ENCODE measurements at places on chromosomes 12 and 14.
A peak's percentile ranks its signal among the peaks of the same experiment; 100 is the strongest.

GRCh38 chr12:53735556-53735955 lies 8.3 kb upstream of the CALCOCO1 start:
- DNase-seq, result no peak

GRCh38 chr14:63318835-63319234 lies at the start of gene GPHB5:
Gene GPHB5, minus strand, starts transcription at chr14:63318935. Its CDS starts 1,086 bp downstream, at chr14:63317849.
- DNase-seq, result no peak

- DNase-seq, result no peak
Measured at GRCh38 chr12:14256555-14257169, 108.8 kb upstream of the ATF7IP start.

DNA sequence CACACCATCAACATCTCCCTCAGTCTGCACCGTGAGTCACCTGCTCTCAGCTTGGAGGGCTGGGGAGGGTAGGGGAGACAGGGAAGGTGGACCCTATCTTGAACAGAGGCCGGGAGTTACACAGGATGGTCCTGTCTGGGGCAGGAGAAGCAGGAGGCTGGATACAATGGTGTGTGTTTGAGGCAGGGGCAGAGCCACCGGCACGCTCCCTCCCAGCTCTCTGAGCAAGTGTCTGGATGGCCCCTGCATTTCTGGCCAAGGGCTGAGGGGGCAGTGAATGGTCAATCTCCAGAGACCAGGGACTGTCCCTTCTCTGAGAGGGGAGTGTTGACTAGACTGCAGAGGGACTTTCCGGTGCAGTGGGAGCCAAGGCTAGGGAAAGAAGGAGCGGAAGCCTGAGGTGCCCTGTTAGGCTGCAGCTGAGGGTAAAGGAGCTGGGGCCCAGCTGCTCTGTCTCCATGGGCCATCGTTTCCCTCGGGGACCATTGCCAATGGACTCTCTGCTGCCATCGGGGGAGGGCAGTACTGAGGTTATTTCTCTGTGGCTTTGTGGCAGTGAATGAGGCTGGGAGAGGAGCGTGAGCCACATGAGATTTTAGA lies 1.9 kb downstream of the LRP1-AS start:
- no peak for DNase-seq

GRCh38 chr14:45891417-45892080 lies 638.5 kb upstream of the MIS18BP1 start:
- DNase-seq, result no peak

- DNase-seq, result no peak
Measured at GRCh38 chr14:90743826-90744225, 72.4 kb downstream of the TTC7B start.

GRCh38 chr12:106108185-106108835 lies 30.4 kb downstream of the NUAK1 start:
- no peak for DNase-seq

- DNase-seq, result no peak
Measured at GRCh38 chr12:16228067-16228466, 49.4 kb downstream of the SLC15A5 start.

DNA sequence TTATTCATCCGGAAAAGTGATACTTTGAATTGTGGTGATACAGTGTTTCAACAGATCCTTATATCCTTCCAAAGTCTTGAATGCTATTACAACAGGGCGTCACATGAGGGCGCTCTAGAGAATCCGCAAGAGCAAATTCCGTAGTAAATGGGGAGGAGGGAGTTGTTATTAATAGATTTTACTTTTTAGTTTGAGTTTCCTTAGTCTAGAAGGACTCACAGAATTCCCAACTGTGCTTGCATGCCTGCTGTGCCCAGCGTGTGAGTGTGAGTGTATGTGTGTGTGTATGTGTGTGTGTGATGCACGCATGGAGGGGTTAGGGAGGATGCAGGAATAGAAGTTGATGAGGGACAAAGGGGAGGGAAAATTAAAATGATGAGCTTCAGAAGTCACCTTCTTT lies 375.3 kb downstream of the C12orf75 start:
- peak; percentile 7 for DNase-seq

GRCh38 chr14:53493860-53494259 lies 340.7 kb upstream of the DDHD1 start:
- DNase-seq, result no peak

DNA sequence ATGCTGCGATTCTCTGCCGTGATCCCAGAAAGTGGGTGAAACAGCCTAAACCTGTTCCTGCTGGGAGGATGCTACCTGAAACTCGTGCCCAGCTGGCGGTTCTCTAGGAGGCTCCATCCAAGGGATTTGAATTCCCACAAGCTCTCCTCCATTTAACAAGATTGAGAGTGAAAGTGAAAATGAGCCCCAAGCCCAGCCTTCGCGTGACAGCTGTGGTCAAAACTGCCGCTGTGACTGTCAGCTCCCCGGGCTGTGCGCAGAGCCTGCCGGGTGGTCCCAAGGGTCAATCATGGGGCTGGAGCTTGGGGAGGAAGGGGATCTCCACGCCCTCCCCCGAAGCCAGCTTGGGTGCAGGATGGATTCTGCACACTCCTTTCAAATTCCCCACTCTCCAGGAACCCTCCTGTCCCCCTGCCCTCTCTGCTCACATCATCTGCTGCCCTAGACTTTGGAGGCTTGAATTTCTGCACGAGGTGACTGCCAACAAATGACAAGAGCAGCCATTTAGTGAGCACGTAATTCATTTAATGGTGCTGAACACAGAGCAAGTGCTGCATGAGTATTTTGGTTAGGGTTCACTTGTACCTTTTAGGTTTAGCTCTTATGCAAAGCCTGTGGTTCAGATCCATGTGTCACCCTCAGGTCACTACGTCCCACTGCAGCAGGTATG lies 5.3 kb downstream of the ASB2 start:
- DNase-seq, result no peak

DNA sequence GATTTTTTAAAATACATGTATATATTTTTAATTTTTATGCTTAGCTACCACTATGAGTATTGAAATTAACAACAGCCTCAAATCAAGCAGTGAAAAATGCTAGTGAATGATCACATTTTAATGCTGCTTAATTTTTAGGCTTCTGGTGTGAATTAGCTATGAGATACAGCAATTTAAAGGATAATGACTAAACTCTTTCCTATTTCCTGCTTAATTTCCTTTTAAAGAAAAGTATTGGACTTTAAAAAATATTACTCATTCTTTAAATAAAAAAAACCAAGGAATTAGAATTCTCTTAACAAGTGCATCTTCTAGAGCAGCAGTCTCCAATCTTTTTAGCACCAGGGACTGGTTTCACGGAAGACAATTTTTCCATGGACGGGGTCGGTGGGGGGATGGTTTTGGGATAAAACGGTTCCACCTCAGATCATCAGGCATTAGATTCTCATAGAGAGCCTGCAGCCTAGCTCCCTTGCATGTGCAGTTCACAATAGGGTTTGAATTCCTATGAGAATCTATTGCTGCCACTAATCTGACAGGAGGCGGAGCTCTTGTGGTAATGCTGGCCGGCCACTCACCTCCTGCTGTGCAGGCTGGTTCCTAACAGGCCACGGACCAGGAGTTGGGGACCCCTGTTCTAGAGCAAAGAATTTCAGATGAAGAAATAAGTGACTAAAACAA lies 18.6 kb upstream of the NTN4 start:
- DNase-seq, result no peak

DNA sequence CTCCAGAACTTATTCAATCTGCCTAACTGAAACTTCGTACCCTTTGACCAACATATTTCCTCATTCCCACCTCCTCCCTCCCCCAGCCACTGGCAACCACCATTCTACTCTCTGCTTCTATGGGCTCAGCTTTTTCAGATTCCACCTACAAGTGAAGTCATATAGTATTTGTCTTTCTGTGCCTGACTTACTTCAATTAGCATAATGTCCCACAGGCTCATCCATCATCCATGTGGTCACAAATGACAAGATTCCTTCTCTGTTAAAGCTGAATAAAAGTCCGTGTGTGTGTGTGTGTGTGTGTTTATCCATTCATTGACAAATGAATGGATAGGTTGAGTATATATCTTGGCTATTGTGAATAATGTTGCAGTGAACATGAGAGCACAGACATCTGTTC lies 1.3 kb upstream of the C14orf39 start:
- DNase-seq, result no peak

- DNase-seq, result no peak
Measured at GRCh38 chr14:55638665-55639064, 58.7 kb downstream of the KTN1 start.

- no peak for DNase-seq
Measured at GRCh38 chr12:1576410-1577241, 17.8 kb downstream of the FBXL14 start.

DNA sequence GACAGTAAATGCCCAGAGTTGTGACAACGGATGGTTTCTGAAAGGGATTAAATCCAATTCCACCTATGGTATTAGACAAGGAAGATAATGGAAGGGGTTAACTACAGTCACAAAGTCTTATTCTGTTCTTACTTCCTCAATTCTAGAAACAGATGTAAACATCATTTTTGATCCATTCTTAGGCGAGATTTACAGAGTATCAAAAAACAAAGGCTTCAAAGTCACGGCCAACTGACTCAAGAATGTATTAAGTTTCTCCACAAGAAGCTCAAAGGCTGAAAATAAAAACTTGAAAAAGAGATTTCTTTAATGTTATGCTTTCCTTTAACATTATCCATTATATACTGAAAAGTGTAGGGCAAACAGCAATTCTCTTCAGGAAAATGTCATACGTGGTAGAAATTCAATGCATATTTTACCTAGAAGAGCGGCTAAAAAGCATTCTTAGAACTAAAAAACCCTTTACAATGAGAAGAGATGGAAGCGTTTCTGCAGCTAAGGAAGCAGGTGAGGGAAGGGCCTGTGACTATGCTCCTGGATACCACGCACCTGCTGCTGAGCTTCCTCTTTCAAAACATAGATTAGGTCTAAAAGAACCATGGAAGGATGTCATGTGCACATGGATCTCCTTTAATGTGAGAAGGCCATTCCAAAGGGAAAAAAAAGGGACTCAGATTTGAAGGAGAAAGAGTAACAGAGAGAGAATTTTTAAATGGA lies 185.8 kb downstream of the STXBP6 start:
- DNase-seq, result no peak

GRCh38 chr14:80387563-80387981 lies 176.3 kb upstream of the DIO2 start:
- no peak for DNase-seq

DNA sequence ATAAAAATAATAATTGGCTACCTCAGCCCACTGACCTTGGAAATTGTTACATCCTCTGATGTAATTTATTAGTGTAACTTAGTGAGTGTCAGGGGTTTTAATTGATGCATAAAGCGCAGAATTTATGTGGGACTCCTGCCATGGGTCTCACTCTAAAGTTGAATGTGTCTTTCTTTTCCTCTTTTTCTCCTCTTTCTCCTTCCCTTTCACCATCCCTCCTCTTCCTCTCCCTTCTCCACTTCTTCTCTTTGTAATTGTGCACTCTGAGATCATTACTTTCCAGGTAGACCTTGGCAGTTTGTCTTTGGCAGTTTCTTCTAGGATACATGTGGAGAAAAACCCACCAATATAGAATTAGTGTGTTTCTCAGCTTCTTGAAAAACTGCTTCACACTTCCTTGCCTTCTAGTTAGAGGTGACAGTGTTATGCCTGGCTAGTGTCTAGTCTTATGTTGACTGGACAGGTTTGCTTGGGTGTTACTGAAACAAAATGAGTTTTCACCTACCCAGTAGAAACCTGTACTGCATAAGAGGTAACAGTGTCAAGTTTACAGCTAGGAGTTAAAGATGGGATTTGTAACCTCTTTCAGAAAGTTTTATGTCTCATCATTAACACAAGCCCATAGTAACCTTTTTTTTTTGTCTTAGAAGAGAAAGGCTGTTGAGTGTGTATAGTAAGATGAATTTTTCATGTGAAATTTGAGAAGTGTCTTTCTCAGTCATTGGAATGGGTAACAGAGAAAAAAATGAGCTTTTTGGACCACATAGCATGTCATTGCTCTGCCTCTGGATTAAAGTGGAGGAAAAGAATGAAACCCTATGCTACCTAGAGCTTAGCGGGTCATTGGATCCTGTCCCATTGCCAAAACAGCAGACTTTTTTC lies 18.6 kb downstream of the PELI2 start:
- no peak for DNase-seq

- DNase-seq, result no peak
Measured at GRCh38 chr12:121128908-121129810, 3.5 kb upstream of the P2RX7 start.

- peak; percentile 6 for DNase-seq
Measured at GRCh38 chr12:1838205-1838993, 18.0 kb downstream of the LRTM2 start.

DNA sequence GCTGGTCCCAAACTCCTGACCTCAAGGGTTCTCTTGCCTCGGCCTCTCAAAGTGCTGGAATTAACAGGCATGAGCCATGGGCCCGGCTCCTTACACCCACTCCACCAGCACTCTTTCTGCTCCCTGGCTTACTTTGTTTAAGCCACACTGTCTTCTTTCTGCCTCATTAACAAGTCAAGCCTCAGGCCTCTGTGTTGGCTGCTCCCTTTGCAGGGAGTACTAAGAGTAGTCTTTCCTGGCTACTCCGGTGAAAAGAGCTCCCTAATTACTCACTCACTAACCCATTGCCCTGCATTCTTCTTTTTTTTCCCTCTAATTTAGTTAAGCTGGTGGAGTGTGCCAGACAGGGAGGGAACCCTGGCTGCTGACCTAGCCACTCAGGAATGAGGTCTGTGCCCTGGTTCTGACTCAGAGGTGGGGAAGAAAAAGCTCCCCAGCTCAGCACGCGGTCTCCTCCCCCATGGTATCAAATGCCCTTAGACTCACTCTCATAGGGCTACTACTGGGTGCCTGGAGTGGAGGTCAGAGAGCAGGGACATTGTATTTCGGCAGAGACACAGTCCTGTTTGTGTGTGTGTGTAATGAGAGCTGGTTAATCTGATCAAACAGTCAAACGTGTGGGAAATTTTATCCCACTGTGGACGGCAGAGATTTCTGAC lies 19.8 kb downstream of the GALNT6 start:
- peak; percentile 11 for DNase-seq

GRCh38 chr14:90518941-90519256 lies 122.1 kb downstream of the CALM1 start:
- DNase-seq, result no peak

GRCh38 chr12:119230807-119231206 lies 52.1 kb downstream of the HSPB8 start:
- DNase-seq, result no peak

GRCh38 chr12:12845794-12846243 lies 32.7 kb downstream of the DDX47 start:
- no peak for DNase-seq

GRCh38 chr12:89863493-89863938 lies 154.9 kb upstream of the ATP2B1 start:
- DNase-seq, result no peak

DNA sequence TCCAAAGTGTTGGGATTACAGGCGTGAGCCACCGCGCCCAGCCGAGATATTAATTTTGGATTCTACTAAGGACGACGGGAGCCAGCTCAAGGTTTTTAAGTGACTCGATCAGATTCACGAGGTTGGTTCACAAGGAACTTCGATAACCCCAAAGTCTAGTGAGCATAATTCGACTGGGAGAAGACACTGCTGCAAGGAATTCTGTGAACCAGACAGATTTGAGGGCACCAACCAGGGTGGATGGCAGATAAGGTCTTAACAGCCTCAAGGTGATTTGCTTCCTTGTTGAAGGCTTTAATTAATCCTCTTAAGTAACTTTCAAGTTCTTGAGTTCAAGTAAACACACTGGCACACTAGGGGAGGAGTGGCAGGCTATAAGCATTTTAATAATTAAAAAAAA lies 1.1 kb upstream of the KLHDC2 start:
- peak; percentile 66 for DNase-seq

Data from NCI-H2227 treated with DMSO at 0.1 percent for 48 hours (cell line).